ENCODE measurements at places on chromosomes 13 and 19. TPM values are rescaled to one million over a fixed set of nuclear protein-coding genes. Genes with fewer than 3 reads are reported as not detected.

CASP14 gene
- not detected for polyA plus RNA-seq

INAFM1 gene
- 5.1 TPM for polyA plus RNA-seq

C1QTNF9 gene
- polyA plus RNA-seq: 0.23 TPM

IGFL1 gene
- not detected for polyA plus RNA-seq

PDX1 gene
- polyA plus RNA-seq: not detected

EBI3 gene
- polyA plus RNA-seq: 0.49 TPM

SPRY2 gene
- polyA plus RNA-seq: 79.8 TPM

GRCh38 chr13:113934576-113934975, 39.3 kb downstream of the C13orf46 start:
- DNase-seq: no peak

DNA sequence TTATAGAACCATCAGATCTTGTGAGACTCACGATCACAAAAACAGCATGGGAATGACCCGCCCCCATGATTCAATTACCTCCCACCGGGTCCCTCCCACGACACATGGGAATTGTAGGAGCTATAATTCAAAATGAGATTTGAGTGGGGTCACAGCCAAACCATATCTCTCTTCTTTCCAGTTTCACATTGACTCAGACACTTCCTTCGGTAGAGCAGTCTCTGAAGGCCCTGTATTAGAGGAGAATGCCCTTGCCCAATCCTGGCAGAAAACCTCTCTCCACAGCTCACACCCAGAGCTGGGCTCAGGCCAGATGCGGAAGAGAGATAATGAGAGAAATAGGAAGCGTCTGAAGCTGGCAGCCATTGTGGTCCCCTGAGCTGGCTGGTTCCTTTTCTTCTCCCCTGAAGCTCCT, 72.4 kb upstream of the CLDN10 start:
- no peak for DNase-seq

DNA sequence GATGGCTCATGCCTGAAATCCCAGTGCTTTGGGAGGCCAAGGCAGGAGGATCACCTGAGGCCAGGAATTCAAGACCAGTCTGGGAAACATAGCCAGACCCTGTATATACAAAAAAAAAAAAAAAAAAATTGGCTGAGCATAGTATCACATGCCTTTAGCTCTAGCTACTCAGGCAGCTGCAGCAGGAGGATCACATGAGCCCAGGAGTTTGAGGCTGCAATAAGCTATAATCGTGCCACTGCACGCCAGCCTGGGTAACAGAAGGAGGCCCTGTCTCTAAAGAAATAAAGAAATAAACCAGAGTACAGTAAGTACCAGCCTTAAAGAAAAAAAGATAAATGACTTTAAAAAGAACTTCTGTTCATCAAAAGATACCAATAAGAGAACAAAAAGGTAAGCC, 52.9 kb downstream of the FAM124A start:
- no peak for DNase-seq

DNA sequence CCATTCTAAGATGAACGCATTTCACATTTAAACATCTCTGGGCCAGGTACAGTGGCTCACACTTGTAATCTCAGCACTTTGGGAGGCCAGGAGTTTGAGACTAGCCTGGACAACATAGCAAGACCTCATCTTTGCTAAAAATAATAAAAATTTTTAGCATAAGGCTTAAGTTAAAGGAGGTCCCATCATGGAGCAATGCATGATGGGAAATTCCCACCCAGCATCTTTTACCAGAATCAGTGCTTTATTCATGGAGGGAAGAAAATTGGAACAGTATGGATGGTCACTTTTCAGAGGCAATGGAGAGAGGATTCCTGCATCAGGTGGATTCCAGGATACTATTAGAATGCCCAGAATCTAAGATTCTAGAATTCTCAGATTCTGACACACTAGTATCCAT, 3.8 kb upstream of the KLK8 start:
- DNase-seq: no peak

DNA sequence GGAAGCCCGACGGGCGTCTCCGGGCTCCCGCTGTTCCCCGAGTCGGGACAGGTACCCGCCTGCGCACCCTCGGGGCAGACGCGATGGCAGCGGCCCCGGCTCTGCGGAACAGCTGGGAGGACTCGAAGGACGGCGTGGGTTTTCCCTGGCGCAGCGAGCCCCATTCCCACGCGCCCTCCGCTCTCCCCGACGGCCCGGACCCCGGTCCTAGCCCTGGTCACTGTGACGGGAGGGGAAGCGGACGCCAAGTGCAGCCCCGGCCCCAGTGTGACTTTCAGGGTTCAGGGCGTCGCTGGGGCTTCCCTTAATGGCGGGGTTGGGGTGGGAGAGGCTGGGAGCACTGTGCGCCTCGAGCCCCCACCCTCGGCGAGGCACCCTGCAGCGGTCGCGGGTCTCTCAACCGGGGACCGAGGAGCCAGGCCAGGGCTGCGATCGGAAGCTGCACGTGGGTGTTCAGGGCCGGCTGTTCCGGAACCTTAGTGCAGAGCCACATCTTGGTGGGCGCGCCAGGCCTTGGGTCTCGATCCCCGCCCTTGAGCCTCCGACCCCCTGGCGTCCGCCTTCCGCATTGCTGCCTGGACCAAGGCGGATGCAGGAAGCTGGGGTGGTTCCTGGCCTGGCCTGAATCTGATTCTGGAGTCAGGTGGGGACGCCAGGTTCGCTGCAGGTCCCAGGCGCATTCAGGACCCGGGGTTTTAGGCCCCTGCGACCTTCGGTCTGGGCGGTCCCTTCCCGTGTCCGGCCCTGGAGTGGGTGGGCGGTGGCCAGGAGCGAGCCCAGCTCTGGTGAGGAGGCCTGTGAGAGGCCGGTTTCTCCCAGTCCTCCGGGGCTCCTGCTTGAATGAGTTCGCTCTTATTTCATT, 3.5 kb downstream of the LGALS7B start:
- no peak for DNase-seq

DNA sequence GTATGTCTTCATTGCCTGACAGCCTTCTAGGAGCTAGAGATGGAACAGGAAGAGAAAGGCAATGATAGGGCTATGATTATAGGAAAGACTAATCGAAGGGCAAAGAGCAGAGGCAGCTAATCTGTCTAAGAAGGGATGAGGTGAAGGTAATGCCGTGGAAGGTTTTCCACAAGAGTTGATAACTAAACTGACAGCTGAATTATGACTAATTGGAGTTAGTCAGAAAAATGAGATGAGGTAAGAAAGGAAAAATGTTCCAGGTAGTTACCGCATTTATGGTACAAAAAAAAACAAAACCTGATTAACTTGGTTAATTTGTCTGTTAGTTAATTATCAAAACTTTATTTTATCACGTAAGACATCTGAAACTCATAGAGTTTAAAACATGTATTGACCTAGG, 260.3 kb downstream of the SLITRK6 start:
- DNase-seq: no peak

DNA sequence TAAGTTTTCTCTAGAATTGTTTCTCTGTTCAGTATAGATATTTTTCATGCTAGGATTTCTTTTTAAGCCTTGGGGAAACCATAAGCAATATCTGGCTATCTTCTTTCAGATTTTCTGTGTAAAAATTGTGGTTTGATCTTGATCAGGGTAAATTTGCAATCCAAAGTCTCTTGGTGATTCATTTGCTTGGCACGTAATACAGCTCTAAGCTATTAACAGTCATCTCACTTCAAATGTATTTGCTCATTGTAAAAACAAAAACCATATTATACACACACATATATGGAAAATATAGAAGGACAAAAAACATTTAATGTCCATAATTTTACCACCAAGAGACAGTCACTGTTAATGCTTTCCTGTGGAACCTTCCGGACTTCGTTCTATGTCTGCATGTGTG, 191.0 kb downstream of the SHISA2 start:
- no peak for DNase-seq

- no peak for DNase-seq
These were observed 5.9 kb downstream of the BORCS8 start for GRCh38 chr19:19185853-19186740.

- no peak for DNase-seq
These were observed 10.9 kb downstream of the MIR17HG start for GRCh38 chr13:91358387-91358782.

DNA sequence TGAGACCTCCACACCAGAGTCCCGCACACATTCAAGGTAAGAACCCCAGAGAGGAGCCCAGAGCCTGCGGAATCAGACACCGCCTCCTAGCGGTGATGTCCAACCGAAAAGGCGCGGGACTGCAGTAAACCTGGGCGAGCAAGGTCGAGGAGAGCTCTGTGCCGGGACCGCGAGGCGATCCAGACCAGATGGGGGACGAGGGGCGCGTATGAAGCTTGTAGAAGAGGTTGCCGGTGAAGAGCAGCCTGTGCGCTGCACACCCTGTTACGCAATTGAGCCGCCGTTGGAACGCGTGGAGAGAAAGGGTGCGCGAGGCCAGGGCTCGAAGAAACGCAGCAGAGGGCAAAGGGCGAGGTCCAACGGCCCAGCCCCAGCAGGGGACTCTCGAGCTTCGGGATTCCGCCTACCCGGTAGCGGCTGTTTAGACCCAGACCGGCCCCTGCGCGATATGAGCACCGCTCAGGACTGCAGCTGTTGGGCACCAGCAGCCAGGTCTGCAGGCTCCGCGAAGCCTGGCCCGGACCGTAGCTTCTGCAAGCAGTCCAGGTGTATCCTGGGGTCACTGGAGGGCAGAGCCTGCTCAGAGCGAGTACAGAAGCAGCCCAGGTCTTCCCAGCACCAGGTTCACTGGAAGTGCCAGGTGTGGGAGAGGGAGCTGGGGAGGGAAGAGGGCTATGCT, 65.9 kb upstream of the ZNF599 start:
- peak; percentile 21 for DNase-seq

- DNase-seq: no peak
These were observed 26.9 kb upstream of the KL start for GRCh38 chr13:32989290-32989667.

GRCh38 chr19:50662651-50663481, 13.6 kb downstream of the C19orf81 start:
- DNase-seq: no peak

DNA sequence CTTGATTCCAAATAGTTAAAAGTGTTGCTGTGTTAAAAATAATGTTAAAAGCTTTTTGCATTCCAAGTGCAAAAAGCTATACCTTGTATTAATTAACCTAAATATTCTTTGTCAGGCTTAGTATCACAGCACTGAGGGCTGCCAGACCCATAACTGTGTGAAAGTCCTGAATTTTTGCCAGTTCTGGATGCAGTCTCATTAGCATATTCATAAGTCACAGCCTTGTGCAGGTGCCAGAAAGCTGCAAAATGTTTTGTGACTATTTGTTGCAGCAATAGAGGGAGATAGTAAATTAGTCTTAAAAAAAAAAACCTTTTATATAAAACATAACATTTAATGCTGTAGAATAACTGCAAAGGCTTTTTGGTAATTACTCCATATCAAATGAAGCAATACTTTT, 56.6 kb downstream of the SLITRK1 start:
- no peak for DNase-seq

- no peak for DNase-seq
These were observed 160.6 kb upstream of the SOX1 start for GRCh38 chr13:111906306-111906705.

- no peak for DNase-seq
These were observed 25.8 kb upstream of the NANOS3 start for GRCh38 chr19:13850910-13851733.

DNA sequence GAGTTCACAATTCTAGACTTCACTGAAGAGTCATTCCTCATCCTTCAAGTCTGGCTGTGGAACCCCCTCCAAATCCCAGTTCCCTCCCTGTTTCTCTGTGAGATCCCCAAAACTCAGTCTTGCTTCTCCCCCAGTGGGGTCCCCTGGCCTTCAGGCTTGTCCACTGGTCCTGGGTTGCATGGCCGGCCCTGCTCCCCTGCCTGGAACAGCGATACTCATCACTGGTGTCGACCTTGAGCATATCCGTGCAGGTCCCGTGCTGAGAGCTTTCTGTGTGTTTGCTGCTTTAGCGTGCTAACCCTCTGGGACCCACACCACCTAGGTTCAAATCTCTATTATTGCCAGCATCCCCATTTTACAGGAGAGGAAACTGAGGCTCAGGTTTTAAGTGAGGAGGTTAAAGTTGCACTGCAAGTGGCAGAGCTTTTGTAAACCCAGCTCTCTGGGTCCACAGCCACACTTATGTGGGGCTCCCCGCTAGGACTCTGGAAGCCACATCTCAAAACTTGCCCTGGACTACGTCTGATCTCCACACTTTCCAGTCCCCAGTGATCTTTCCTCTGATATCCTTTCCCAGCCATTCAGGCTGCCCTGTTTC, 15.5 kb downstream of the LIPE start:
- no peak for DNase-seq
